Subcutaneous adipose tissue (tissue), 4 donors: ENCODE measurements at places on chromosomes 12 and 14. TPM values are rescaled to one million over a fixed set of nuclear protein-coding genes. Genes with fewer than 3 reads are reported as not detected.

MOAP1 gene
- total RNA-seq, result 27.4 TPM

NEUROD4 gene
- not detected for total RNA-seq

TPH2 gene
- not detected for total RNA-seq

GRIN2B gene
- under 0.01 TPM for total RNA-seq

VDR gene
- total RNA-seq, result 1.9 TPM

OTX2 gene
- not detected for total RNA-seq

DNAJC22 gene
- not detected for total RNA-seq

TAS2R14 gene
- 4.1 TPM for total RNA-seq

OR4K2 gene
- total RNA-seq, result not detected

SAMD15 gene
- 0.51 TPM for total RNA-seq

MIPOL1 gene
- total RNA-seq, result 10.5 TPM

OAS3 gene
- 15.5 TPM for total RNA-seq

NANOG gene
- total RNA-seq, result 0.19 TPM

KRT75 gene
- total RNA-seq, result not detected

MGP gene
- 192 TPM for total RNA-seq

SERPINA9 gene
- not detected for total RNA-seq

PUS1 gene
- total RNA-seq, result 23.4 TPM

TMEM30B gene
- total RNA-seq, result 2.6 TPM

SERPINA1 gene
- 3.3 TPM for total RNA-seq

LGR5 gene
- 0.33 TPM for total RNA-seq

BTG1 gene
- 152 TPM for total RNA-seq

CLEC4D gene
- total RNA-seq, result 0.57 TPM

LTBP2 gene
- total RNA-seq, result 67.6 TPM

SLCO1B1 gene
- not detected for total RNA-seq

TMEM119 gene
- total RNA-seq, result 9.9 TPM

DGKA gene
- total RNA-seq, result 29.9 TPM

CLEC7A gene
- total RNA-seq, result 14.7 TPM

SLC38A4 gene
- not detected for total RNA-seq

IL26 gene
- not detected for total RNA-seq

ADCY4 gene
- total RNA-seq, result 35.0 TPM

DLK1 gene
- total RNA-seq, result not detected

INHBC gene
- total RNA-seq, result not detected

MARK3 gene
- total RNA-seq, result 115 TPM

PAX9 gene
- not detected for total RNA-seq

SOX5 gene
- total RNA-seq, result 56.8 TPM

KRT73 gene
- not detected for total RNA-seq

ZFP36L1 gene
- 125 TPM for total RNA-seq

GPR65 gene
- 2.4 TPM for total RNA-seq

CLEC1B gene
- not detected for total RNA-seq

DAO gene
- not detected for total RNA-seq

A2ML1 gene
- not detected for total RNA-seq

AHNAK2 gene
- 36.9 TPM for total RNA-seq

LHX5 gene
- not detected for total RNA-seq

CCT2 gene
- 54.3 TPM for total RNA-seq

GLI1 gene
- 1.5 TPM for total RNA-seq

CRIP1 gene
- 20.7 TPM for total RNA-seq

RERGL gene
- 5.3 TPM for total RNA-seq

RASSF8 gene
- total RNA-seq, result 40.1 TPM

TAS2R9 gene
- not detected for total RNA-seq

DTD2 gene
- total RNA-seq, result 38.6 TPM

REP15 gene
- total RNA-seq, result not detected

KRT85 gene
- not detected for total RNA-seq

KRT80 gene
- total RNA-seq, result not detected

RNASE3 gene
- total RNA-seq, result not detected
